Breast epithelium (tissue), 4 donors: ENCODE measurements at places on chromosomes 4 and X. TPM values are rescaled to one million over a fixed set of nuclear protein-coding genes. Genes with fewer than 3 reads are reported as not detected.

The INPP4B gene
- 93.4 TPM for total RNA-seq

The ADH7 gene
- not detected for total RNA-seq

GRCh38 chrX:128518508-128518907 lies 466.3 kb upstream of the ACTRT1 start:
- no peak for DNase-seq

DNA sequence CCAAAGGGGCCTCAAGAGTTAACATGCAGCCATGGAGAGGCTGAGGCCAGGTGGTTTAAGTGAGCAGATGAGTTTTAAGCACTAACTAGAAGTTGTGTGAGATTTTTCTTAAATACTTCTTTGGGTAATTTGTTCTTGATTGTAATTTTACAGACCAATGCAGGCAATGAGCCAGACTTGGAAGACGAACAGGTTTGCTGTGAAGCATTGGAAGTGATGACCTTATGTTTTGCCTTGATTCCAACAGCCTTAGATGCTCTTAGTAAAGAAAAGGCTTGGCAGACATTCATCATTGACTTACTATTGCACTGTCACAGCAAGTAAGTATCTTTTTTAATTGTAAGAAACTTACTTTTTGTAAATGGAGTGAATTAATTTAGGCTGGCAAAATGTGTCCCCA lies 103.9 kb downstream of the USP9X start:
- no peak for DNase-seq

DNA sequence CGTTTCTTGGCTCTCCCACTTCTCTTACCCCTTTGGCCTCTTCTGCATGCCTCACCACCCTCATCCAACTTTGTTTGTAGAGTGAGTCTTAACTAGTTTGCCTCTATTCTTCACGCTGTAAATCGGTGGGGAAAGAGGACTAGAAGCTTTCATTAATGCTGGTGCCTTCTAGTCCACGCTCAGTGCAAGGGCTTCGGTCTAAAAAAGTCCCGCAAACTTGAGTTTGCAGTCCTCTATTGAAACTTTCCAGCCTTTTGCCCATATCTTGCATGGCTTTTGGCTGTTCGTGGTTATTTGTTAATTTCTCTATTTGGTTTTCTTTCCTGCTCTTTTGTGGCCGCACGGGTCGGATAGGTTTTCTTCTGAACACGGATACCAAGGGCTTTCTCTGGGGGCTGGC lies 868 bp downstream of the DACH2 start:
- no peak for DNase-seq

GRCh38 chr4:38315286-38315685 lies 348.7 kb upstream of the KLF3 start:
- no peak for DNase-seq

DNA sequence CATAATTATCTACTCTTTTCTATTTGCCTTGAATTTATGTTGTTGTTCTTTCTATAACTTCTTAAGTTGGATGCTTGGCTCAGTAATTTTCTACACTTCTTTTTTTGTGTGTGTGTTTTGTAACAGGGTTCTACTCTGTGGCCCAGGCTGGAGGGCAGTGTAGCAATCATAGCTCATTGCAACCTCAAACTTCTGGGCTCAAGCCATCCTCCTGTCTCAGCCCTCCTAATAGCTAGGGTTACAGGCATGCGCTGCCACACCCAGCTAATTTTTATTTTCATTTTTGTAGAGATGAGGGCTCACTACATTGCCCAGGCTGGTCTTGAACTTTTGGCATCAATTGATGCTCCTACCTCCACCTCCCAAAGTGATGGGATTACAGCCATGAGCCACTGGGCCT lies 20.7 kb upstream of the UCHL1 start:
- no peak for DNase-seq

DNA sequence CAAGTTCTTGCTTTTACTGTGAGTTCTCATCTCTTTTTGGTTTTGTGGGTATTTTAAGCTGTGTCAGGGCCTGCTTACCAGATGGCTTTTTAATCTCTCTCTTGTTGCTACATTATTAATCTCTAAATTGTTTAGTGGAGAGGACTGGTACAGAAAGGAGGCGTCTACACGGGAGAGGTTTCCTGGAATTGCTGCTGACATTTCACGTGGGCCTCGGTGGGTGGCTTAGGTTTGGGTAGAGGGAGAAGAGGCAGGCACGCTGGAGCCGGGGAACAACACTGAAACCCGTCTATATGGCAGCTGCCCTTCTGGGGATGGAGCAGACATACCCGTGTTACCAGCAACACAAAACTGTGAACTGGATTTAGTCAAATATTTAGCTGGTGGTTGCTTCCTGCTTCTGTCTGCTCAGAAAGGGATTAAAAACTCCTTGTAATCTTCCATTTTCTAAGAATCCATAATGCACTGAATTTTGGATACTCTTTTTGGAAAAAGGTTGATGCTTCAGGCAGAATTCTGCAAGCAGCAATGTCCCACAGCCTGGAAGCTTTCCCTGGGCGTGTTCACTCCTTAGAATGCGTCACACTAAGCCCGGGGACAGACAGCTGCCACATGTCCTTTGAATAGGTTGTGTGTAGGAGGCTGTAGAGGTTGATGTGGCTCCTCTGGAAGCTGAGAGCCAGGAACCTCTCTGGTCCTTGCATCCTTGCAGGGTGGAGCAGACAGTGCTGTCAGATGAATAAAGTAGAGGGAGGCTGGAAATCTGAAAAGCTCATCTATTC lies 199.8 kb upstream of the GATB start:
- no peak for DNase-seq

DNA sequence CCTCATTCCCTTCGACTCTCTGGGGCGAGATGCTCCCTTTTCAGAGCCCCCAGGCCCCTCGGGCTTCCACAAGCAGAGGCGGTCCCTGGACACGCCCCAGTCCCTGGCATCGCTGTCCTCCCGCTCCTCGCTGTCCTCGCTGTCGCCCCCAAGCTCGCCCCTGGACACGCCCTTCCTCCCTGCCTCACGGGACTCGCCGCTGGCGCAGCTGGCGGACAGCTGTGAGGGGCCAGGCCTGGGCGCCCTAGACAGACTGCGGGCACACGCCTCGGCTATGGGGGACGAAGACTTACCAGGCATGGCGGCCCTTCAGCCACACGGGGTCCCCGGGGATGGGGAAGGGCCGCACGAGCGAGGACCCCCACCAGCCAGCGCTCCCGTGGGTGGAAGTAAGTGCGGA lies 39.5 kb upstream of the CLCN4 start:
- no peak for DNase-seq

The KLHL34 gene
- not detected for total RNA-seq

DNA sequence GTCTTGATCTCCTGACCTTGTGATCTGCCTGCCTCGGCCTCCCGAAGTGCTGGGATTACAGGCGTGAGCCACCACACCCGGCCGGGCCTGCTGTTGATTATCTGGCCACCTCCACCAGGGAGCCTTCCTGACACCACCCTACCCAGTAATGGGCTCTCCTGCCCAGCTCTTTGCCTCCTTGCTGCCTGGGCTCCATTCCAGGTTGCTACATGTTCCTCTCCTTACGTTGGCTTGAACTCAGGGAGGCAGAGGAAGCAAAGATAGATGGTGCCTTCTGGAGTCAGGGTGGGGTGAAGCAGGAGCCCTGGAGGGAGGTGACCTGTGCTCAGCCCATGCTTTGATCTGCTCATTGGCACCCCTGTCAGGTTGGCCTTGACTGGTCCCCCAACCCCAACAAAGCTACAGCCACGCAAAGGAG lies 26.3 kb downstream of the FLNA start:
- no peak for DNase-seq

The CTAG2 gene
- not detected for total RNA-seq

The KLB gene
- 4.6 TPM for total RNA-seq

DNA sequence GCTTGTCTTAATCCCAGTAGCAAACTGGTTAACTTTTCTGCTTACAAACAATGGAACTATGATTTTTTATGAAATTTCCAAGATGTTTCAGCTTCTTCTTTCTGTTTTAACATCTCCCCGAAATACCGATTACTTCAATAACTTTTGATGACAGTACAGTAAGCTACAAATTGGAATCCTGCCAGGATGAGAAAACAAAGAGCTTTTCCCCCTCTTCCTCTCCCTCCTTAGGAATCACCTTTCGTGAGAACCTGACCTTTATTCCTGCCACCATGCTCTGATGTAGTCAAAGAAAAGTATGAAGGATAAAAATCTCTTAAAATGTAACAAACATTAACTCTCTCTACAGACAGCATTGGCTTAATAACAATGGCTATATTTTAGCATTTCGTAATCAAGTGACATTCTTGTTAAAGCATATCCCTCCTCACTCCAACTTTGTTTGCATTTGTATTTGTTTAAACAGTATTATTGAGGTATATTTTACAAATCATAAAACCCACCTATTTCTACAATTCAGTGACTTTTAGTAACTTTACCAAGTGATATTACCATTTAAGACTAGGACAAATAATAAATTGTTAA lies 148.7 kb upstream of the NAP1L5 start:
- no peak for DNase-seq

DNA sequence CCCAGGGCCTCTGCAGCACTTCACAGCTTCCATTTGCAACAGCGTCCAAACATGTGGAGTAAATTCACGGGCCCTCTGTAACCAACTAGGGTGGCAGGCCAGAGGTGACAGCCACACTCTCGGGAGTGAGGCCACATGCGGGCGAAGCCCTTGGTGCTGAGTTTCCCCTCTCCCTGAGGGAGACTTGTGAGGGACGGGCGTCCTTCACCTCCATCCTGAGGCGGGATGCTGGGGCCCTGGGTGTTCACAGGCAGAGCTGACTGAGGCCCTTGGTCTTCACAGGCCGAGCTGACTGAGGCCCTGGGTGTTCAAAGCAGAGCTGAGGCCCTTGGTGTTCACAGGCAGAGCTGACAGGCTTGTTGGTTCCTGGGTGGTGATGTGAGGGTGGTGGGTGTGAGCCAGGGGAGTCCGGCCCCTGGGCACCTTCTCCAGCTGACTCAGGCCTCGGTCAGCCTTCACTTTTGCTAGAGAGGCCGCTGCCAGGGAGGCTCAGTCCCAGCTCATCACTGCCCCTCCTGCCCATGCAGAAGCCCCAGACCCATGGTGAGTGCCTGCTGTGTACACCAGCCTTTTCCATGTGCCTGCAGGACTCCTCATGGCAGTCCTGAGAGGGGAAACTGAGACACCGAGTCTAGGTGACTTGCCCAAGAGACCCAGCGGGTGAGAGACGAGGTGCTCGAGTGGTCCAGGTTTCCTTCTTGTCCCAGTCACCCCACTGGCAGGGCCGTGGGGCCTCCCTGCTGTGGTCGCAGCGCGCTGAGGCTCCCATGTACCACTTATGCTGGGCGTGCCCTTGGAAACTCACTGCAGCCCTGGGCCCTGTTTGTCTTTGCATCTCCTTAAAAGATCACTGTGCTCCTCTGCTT lies 8.5 kb downstream of the WFS1 start:
- DNase-seq, result no peak

- DNase-seq, result no peak
Measured at GRCh38 chr4:184513802-184514120, 39.4 kb upstream of the IRF2 start.

DNA sequence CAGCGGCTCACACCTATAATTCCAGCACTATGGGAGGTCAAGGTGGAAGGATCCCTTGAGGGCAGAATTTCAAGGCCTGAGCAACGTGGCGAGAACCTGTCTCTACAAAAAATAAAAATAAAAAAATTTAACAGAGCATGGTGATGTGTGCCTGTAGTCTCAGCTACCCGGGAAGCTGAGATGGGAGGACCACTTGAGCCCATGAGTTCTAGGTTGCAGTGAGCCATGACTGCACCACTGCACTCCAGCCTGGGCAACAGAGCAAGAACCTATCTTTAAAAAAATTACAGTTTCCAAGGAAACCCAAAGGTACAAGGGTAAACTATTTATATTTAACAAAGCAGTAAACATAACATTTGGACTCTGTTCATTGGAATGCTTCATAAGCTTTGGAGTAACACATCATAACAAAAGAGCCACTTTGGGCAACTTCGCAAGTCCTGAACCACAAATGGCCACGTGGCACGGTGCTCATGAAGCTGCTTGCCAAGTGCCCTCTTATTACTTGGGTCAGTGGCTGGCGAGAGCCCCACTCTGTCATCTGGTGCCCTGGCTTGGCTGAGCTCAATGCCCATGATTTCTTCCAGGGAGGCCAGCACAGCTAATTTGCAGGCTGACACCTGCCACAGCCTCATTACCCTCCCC lies 165.6 kb downstream of the SH3KBP1 start:
- no peak for DNase-seq
